ENCODE measurements at places on chromosomes 2 and 18. TPM values are rescaled to one million over a fixed set of nuclear protein-coding genes. Genes with fewer than 3 reads are reported as not detected.
A peak's percentile ranks its signal among the peaks of the same experiment; 100 is the strongest.

DNA sequence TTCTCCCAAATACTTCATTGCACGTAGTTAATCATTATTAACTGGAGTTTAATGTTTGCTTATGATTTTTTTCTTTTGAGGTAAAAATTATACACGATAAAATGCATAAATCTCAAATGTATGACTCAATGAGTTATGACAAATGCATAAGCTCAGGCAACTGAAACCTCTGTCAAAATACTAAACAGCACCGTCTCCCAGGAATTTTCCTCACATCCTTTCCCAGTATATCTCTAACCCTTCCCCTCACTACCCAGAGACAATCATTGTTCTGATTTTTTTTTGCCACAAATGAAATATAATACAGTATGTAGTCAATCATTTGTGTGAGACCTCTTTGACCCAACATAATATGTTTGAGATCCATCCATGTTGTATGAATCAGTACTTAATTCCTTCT lies 606.5 kb downstream of the CPS1 start:
- DNase-seq = no peak

- no peak for DNase-seq
Observed at GRCh38 chr2:27729198-27729597, 42.3 kb upstream of the MRPL33 start.

DNA sequence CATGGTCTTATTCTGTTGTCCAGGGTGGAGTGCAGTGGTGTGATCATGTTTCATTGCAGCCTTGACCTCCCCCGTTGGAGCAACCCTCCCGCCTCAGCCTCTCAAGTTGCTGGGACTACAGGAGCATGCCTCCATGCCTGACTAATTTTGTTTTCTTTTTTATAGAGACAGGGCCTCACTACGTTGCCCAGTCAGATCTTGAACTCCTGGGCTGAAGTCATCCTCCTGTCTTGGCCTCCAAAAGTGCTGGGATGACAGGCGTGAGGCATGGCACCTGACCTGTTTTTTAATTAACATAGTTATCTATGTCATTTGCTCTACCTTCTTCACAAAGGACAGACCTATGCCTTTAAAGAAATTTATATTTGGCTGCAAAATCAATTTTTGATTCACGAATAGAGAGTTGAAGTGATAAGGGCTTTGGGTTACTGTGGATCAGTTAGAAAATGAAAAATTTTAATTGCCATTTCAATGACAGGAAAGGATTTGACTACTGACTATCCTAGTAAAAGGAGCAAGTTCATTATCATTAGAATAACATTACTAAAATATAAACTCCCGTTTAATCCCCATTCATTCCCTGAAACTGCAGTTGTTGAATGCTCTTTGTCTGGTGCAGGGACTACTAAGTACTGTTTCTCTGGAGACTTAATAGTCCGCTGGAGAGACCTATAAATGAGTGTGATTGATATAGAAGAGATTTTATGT lies 3.7 kb downstream of the RNF138 start:
- DNase-seq = no peak

- DNase-seq = peak; percentile 58
Observed at GRCh38 chr18:23131693-23132319, 3.5 kb upstream of the CABLES1 start.

DNA sequence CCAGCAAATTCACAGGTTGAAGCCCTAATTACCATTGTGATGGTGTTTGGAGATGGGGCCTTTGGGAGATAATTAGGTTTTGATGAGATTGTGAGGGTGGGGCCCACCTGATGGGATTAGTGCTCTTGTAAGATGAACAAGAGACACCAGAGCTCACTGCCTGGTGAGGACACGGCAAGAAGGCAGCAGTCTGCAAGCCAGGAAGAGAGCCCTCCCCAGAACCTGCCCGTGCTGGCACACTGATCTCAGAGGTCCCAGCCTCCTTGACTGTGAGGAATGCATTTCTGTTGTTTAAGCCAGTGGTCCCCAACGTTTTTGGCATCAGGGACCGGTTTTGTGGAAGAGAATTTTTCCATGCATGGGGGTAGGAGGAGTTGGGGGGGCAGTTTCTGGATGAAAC lies 240.7 kb downstream of the KLHL29 start:
- DNase-seq = no peak

DNA sequence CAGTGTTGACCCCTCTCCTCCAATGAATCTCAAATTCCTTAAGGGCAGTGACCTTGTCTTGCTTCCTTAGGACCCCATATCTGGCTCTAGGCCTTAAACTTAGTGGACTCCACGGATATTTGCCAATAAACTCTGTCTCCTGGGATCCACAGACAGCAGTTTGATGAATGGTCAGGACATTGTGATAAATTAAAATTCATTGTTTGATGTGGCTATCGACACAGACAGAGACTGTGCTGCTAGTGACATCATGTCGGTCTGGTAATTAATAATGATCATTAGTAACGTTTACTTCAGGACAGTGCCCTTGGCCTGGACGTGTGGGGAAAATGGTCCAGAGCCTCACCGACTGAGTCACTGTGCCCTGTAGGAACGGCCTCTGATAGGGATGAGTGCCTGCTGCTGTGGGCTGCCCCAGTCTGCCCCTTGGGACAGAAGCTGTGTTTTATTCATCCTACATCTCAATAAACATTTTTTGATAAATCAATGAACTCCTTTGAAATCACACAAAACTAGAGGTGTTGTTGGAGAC lies 5.2 kb upstream of the SLC35F6 start:
- DNase-seq = no peak

GRCh38 chr2:109226128-109226527 lies 97.1 kb downstream of the SH3RF3 start:
- DNase-seq = no peak

DNA sequence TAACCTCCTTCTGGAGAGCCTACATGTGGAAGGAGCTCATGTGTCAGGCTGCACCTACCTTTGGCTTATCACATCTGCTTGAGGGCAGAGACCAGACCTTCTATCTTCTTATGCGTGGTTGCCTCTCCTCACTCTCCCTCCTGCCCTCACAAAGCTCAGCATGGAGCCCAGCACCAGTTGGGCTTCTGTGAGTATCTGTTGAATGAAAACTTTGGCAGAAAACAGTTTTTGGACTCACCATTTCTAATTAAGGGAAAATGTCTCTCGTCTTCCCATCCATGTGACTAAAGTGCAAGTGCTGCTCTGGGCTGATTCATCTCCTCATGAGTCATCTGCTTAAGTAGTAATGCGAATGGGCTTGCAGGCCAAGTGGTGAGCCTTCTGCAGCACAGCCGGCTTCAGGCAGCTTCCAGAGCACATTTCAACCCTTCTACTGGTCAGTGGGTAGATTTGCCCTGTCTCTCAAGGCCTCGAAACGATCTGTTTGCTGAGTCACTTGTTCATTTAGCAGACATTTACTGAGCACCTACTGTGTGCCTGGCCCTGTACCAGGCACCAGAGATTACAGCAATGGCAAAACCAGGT lies 102.6 kb downstream of the VSNL1 start:
- no peak for DNase-seq

DNA sequence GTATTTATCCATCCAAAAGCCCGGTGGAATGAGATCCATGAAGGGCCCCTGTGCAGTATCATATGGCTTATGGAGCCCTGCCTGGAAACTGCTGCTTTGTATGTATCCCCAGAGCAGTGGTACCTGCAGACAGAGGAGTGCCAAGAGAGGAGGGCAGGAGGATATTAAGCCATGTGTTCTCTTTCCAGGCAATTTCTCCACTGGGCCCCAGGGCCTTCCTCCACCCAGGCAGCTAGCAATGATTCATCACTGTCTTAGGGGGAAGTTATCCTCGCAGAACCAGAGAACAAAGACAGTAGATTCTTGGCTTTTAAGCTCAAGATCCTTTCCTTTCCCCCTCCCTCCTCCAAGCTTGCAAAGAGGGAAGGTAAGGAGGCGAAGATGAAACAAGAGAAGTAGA lies 98.1 kb downstream of the LRRC30 start:
- DNase-seq = no peak

DNA sequence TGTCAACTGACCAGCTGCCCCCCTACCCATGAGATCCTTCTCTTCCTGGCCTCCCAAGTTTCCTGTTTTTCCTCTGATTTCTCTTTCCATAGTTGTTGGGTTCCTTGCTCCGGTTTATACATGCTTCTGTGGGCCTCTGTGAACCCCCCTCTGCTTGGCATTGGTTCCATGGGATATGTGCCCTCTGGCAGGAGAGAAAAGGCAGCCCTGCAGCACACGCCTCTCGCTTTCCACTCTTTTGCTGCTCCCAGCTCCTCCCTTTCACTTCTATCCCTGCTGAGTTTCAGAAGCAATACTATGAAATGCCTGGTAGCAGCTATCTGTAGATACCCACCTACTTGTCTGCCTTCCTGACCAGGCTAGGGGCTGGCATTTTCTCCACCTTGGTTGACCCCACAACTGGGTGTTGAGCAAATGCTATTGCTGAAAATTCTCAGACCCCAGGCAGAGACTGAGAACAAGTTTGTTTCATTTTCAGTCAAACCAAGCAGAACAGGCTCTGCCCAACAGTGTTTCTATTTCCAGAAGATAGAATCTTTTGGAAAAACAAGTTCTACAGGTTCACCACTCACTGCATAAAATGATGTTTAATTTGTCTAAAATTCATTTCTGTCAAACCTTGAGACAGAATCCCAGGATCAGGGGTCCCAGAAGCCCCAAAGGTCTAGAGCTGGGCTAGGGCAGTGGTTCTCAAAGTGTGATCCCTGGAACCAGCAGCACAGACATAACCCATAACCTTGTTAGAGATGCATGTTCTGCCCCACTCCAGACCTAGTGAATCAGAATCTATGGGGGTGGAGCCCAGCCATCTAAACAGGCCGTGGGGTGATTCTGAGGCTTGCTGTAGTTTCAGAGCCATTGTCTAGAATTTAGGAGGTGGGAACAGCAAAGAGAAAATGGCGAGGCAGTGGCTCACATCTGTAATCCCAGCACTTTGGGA lies 13.4 kb downstream of the CAPG start:
- no peak for DNase-seq

DNA sequence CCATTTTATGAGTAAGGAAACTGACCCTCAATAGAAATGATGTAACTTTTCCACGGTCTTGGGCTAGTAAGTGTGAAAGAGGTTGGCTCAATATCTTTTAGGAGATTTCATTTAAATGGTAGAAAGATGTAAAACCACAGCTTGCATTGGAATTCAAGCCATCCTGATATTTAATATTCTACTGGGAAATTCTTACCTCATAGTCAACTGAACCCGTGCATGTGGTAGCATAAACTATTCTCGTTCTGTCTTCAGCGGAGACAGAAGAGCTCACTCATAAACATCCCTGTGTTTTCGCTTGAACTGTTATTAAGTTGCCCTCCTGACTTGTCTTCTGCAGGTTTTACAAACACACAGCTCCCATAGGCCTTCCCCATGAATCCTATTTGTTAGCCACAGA lies 8.5 kb upstream of the SPATS2L start:
- no peak for DNase-seq

GRCh38 chr2:235611349-235611748 lies 117.5 kb downstream of the AGAP1 start:
- no peak for DNase-seq

- DNase-seq = no peak
Observed at GRCh38 chr18:59024829-59025228, 114.9 kb upstream of the SEC11C start.

DNA sequence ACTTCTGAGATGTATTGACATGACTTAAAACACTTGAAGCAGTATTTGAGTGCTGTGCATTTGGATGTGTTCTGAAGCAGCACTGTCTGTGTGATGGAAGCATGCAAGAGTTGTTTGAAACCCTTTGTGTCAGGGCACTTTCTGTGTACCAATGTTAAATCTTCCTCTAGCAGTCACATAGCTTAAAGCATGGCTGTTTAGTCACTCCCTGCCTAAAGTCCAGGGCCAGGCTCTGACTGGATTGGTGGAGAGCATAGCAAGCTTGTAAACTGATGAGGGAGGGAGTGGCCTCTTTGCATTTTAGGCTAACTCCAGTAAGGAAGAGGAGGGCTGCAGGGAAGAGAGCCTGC lies 73.5 kb downstream of the MYO1B start:
- no peak for DNase-seq

GRCh38 chr2:70090706-70091334 lies 3.5 kb downstream of the PCBP1 start:
- no peak for DNase-seq

DNA sequence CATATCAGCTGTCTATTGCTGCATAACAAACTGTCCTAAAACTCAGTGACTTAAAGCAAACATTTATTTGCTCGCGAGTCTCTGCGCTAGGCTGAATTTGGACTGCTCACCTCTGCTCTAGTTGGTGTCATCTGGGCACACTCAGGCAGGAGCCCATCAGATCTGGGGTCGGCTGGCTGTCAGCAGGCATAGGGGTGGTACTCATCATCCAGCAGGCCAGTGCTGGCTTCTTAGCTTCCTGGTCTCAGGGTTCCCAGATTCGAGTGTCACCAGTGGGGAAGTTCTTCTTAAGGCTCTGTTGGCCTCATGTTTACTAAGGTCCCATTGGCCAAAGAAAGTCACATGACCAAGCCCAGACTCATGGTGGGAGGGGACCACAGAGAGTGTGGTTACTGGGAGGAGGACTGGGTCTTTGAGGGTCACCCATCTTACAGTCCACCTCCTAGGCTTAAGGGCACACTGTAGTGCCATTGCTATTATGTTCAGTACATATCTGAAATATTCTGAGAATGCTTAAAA lies 71.6 kb upstream of the ATG16L1 start:
- DNase-seq = no peak

- no peak for DNase-seq
Observed at GRCh38 chr2:180101846-180102245, 94.7 kb upstream of the CWC22 start.

GRCh38 chr2:11850082-11850481 lies 103.7 kb downstream of the LPIN1 start:
- no peak for DNase-seq

DNA sequence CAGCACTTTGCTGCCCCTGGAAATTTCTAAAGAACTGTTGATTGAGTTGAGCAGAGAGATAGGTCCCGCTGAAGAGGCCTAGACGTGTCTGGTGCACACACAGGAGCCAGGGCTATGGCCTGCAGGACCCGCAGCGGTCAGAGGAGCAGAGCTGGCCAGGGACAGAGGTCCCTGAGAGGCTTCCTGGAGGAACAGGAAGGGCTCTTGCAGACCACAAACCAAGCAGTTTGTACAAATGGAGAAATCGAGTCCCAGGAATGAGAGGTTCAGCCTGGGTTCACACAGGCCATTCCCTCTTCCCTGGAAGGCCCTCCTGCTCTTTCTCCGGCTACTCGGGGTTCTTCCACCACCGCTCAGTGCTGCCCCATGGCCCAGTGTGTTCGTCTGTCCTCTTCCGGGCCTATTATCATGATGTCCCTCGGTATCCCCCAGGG lies 1.2 kb upstream of the BIN1 start:
- DNase-seq = no peak

GRCh38 chr2:182245963-182246362 lies 180.9 kb downstream of the PDE1A start:
- DNase-seq = no peak

The PAX8 gene
- 302 TPM for polyA plus RNA-seq

The ELOA2 gene
- not detected for polyA plus RNA-seq

The KANSL1L gene
- 79.0 TPM for polyA plus RNA-seq

The TPRKB gene
- polyA plus RNA-seq = 64.6 TPM

The RAB17 gene
- polyA plus RNA-seq = 9.9 TPM

The FEV gene
- polyA plus RNA-seq = 0.14 TPM

The TRIM54 gene
- polyA plus RNA-seq = 7.7 TPM

The ORC2 gene
- polyA plus RNA-seq = 28.4 TPM

The TTN gene
- polyA plus RNA-seq = 1.2 TPM

The NMUR1 gene
- 0.42 TPM for polyA plus RNA-seq

The DNAH7 gene
- polyA plus RNA-seq = 6.5 TPM

The SATB2 gene
- polyA plus RNA-seq = 17.2 TPM

The PLCD4 gene
- polyA plus RNA-seq = 9.9 TPM

All from renal cortex interstitium (tissue), 15 donors.